ENCODE measurements at places on chromosomes 7 and 10. TPM values are rescaled to one million over a fixed set of nuclear protein-coding genes. Genes with fewer than 3 reads are reported as not detected.

The IL6 gene
- total RNA-seq = 2.4 TPM

The MPP7 gene
- total RNA-seq = 58.6 TPM

The WDR91 gene
- 9.2 TPM for total RNA-seq

GRCh38 chr7:141411133-141411532 lies 140.1 kb upstream of the AGK start:
- DNase-seq = no peak

- peak; percentile 88 for DNase-seq
Measured at GRCh38 chr7:29866490-29866930, 60.2 kb downstream of the WIPF3 start.

The ANKRD2 gene
- total RNA-seq = 1.1 TPM

The GCK gene
- total RNA-seq = 0.51 TPM

DNA sequence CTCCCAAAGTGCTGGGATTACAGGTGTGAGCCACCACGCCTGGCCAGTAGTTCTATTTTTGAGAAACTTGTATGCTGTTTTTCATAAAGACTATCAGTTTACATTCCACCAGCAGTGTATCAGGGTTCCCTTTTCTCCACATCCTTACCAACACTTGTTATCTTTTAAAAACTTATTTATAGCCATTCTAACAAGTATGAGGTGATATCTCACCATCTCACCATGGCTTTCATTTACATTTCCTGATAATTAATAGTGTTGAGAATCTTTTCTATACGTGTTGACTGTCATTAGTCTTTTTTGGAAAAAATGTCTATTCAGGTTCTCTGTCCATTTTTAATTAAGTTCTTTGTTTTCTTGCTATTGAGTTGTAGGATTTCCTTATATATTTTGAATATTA lies 416.1 kb downstream of the NEBL start:
- DNase-seq = no peak

DNA sequence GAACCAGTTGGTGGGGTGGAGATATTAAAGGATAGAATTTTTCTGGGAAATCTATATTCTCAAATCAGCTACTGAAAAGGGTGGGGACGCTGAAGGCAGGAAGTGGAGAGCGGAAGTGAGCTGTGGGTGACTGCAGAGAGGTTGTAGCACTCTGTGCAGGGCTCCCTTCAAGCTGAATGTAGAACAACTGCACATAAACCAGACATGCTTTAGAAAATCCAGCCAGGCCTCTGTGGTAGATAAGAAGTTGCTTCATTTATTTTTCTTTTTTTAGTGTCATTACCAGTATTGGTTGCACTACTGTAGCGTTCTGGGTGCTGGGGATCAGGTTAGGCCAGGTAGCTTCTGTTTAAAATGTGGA lies 127.8 kb downstream of the CELF2 start:
- no peak for DNase-seq

DNA sequence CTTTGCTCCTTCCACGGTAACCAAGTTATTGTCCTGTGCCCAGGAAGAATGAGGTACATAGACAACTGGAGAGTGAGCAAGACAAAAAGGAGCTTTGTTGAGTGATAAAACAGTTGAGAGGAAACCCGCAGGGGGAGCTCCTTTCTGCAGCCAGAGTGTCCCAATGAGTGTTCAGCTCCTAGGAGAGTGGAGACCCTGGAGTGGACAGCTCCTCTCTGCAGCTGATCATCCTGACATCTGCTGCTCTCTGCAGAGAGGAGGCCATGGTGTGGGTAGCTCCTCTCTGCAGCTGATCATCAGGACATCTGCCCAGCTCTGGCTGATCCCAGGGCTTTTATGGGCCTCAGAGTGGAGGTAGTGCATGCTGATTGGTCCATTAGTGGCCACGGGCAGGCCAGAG lies 53.4 kb upstream of the PCDH15 start:
- no peak for DNase-seq

- DNase-seq = no peak
Measured at GRCh38 chr7:120994512-120995410, 6.2 kb downstream of the CPED1 start.

GRCh38 chr7:130840599-130840998 lies 106.6 kb upstream of the KLF14 start:
- DNase-seq = no peak

DNA sequence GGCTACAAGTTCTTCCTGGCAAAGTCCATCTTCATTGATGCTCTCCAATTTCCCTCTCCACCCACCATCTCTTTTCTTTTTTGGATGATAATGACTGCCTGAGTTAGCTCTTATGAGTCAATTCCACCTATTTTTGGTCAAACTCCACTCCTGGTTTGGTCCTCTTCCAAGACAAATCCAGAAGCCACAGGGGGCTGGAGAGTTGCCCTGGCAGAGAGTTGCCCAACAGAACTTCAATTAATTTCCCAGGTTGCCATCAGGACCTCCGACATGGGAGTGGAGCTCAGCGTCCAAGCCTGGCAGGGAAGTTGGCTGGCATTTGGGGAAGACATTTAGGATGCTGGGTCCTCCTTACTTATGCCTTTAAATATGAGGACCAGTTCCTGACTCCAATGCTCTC lies 29.2 kb upstream of the KCNMA1 start:
- no peak for DNase-seq

DNA sequence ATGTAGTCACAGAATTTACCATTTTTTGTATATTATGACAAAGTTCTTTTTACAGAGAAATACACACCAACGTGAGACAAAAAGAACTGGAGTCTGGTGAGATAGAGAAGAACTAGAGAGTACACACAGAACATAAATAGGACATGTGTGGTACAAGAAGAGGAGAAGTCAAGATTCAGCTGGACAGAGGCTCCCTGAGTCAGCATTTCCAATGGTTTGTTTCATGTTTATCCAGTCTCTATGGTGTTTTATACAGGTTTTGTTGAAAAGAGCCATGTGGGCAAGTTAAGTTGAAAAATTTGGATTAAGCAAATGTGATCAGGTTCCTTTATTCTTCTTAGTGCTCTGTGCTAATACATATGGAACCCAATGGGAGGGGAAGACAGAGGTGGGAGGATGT lies 105.5 kb upstream of the AKR1E2 start:
- DNase-seq = no peak

- DNase-seq = no peak
Measured at GRCh38 chr7:124155432-124156022, 122.7 kb upstream of the TMEM229A start.

The AKR1D1 gene
- not detected for total RNA-seq

GRCh38 chr7:129343099-129343700 lies 91.0 kb upstream of the STRIP2 start:
- DNase-seq = no peak

The STK17A gene
- total RNA-seq = 32.2 TPM

- DNase-seq = no peak
Measured at GRCh38 chr10:119313644-119314043, 106.3 kb downstream of the GRK5 start.

- no peak for DNase-seq
Measured at GRCh38 chr10:107898392-107898791, 733.9 kb upstream of the SORCS1 start.

DNA sequence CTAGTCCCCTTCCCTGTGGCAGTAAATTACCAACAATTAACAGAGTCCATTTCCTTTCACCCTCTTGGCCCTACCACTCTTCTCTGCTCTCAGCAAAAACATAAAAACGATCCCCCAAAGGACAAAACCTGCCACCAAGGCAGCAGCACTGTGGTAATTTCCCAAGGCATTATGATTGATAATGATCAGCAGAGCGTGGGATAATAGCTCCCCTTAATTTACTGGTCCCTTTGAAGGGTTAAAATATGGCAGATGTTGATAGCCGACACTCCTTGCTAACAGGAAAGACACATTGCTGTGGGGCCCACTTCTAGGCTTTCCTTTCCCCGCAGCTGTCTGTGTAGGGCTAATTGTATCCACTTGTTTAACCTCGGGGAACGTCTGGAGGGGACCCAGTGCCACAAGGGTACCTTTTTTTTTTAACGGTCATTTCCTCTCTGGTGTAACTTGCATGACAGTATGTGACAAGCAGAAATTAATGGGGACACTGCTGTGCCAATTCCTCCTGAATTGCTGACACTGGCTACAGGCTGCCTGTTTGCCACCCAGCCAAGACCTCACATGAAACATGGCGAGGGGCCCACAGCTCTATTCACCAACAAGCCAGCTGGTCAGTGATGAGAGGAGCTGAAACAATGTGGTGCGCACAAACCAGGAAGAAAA lies 81.3 kb downstream of the CDK6 start:
- DNase-seq = no peak

DNA sequence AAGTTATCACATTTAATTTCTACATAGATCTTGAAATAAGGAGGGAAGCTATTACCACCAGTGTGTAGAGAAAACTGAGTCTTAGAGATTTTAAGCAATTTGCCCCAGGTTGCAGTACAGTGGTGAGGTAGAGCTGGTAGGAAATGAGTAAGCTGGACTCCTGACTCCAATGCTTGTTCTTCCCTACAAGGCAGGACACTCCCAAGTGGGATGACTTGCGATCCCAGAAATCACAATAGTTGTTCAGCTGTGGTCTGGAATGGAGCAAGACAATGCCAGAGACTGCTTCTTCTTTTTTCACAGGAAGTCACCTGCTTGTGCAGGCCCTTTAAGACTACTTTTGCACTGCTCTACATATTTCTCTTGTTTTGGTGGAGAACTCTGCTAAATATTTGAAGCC lies 327.2 kb upstream of the BMPER start:
- no peak for DNase-seq

The IDI2 gene
- total RNA-seq = not detected

GRCh38 chr7:101402081-101402779 lies 39.6 kb downstream of the COL26A1 start:
- DNase-seq = no peak

DNA sequence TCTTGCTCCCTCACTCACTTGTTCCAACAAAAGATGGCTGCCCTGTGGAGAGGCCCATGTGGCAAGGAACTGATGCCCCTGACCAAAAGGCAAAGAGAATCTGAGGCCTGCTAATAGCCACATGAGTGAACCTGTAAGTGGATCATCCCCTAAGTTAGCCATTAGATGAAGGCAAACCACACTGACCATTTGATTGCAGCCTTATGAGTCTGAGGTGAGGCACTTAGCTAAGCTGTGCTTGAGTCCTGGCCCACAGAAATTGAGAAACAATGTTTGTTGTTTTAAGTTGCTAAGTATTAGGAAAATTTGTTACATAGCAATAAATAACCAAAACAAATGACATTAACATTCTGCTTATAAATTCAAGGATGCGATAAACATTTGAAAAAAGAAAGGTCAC lies 100.1 kb upstream of the BET1 start:
- no peak for DNase-seq

GRCh38 chr10:126930131-126930882 lies 25.1 kb downstream of the DOCK1 start:
- peak; percentile 63 for DNase-seq

The MLLT10 gene
- 34.0 TPM for total RNA-seq

DNA sequence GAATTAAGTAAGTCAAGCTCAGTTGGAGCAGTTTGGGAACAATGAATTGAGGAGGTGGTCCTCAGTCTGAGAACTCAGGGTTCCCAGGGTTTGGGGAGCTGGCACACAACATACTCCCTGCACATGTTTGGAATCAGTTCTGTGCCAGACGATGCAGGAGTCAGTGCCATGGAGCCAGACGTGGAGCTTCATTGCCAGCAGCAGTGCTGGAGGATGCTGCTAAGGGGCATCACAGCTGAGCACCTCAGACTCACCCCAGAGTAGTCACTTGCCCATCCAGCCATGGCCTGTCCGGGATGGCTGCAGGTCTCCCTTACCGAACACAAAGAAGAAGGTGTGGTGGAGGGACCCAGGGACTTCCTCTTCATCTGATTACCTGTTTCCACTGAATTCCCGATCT lies 7.9 kb downstream of the GIMAP5 start:
- DNase-seq = no peak

GRCh38 chr10:113310347-113310746 lies 242.5 kb upstream of the HABP2 start:
- DNase-seq = no peak

DNA sequence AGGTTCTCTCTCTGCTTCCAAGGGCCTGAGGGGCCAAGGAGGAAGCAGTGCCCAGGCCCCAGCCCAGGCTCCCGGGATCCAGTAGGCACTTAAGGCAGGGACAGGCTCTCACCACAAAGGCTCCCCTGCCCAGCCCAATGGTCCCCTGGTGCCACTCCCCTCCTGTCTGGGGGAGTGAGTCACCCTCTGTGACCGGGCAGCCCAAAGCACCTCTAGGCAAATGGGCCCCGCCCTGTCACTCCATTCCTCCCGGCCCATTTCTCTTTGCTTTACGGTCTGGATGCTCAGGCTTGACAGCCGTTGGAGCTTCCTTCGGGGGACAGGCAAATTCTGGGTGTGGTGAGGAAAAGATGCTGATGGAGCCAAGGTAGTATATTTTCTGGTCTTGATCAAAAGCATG lies at the start of gene CALHM3:
Gene CALHM3 (minus strand): TSS at position 106 of the 400 bp plus-strand sequence. CDS start 208 bp downstream, outside the sequence.
- DNase-seq = no peak

- DNase-seq = no peak
Measured at GRCh38 chr7:16345979-16346958, 75.1 kb downstream of the CRPPA start.

GRCh38 chr10:129895811-129896135 lies 68.3 kb downstream of the EBF3 start:
- DNase-seq = no peak

DNA sequence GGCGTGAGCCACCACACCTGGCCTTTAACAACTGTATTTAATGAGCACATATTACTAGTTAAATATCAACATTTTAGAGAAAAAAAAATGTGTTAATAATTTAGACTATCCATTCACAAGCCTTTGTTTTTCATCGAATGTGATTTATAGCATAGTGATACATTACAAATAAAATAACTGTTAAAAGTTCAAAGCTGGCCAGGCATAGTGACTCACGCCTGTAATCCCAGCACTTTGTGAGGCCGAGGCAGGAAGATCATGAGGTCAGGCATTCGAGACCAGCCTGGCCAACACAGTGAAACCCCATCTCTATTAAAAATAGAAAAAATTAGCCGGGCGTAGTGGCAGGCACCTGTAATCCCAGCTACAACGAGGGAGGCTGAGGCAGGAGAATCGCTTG lies 72.7 kb downstream of the HACD1 start:
- DNase-seq = no peak

GRCh38 chr10:5547931-5548660 lies 23.3 kb downstream of the CALML3 start:
- peak; percentile 82 for DNase-seq

DNA sequence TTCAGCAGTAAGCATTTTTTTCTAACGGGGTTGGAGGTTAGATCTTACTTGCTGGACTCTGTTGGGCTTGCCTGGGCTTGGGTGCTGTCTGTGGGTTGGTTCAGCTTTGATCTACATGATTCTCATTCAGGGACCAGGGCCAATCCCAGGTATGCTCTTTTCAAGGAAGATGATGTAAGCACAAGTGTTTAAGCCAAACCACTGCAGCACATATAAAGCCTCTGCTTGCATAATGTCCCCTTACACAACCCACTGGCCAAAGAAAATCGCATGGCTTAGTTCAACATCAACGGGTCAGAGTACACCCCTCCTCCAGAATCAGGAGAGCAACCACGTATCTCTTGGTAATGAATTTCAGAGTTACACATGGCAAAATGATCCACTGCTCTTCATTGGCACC lies 83.9 kb downstream of the DNAJB9 start:
- DNase-seq = no peak

The CYP2W1 gene
- not detected for total RNA-seq

GRCh38 chr10:43131906-43132305 lies 6.3 kb upstream of the CSGALNACT2 start:
- DNase-seq = no peak

The BCAP29 gene
- total RNA-seq = 60.8 TPM
